ENCODE measurements at places on chromosomes 7 and 10.

DNA sequence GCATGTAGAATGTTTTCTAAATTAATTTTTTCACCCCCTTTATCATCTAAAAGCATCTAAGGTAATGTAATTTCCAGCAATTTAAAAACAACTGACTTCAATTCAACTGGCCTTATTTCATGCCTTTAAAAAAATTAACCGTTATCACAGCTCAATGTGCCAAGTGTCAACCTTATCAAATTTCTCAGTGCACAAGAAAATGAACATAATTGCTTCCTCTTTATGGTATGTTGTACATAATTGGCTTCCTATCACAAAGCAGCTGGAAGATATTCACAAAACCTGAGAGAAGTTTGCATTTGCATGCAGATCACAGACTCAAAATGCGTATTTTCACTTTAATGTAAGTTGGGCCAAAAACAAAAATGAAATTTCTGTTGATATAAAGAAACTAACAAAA lies 966.4 kb downstream of the GRM8 start:
- DNase-seq, result no peak

DNA sequence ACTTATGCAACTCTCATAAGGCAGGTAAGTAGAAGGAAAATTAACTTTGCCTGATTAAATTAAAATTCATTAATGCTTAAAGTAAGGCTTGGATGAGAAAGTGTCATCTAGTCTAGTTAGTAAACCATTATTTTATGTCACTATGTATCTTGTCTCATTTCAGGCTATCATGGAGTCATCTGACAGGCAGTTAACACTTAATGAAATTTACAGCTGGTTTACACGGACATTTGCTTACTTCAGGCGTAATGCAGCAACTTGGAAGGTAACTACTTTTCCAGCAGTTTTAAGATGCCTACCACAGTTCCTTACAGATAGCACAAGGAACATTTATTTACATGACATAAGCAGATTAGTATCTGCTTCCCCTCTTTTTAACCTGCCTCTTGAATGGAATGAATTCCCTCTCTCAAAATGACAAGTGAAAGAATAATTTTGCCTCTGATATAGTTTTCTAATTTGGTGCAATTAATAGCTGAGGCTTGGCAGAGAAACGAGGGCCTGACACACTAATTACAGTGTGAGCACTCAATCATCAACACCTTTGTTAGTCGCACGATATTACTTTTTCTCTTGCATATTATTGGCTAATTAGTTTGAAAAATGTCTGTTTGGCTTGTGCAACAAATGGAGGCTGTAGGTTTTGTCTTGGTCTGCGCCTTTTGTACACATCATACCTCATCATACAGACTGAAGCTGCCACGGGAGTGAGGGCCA lies 245.0 kb downstream of the FOXP2 start:
- DNase-seq, result peak; percentile 47

GRCh38 chr10:79430936-79431335 lies 14.5 kb downstream of the ZCCHC24 start:
- no peak for DNase-seq

GRCh38 chr7:137985253-137985896 lies 16.5 kb downstream of the CREB3L2 start:
- no peak for DNase-seq

GRCh38 chr7:91850455-91850854 lies 30.0 kb downstream of the MTERF1 start:
- no peak for DNase-seq

DNA sequence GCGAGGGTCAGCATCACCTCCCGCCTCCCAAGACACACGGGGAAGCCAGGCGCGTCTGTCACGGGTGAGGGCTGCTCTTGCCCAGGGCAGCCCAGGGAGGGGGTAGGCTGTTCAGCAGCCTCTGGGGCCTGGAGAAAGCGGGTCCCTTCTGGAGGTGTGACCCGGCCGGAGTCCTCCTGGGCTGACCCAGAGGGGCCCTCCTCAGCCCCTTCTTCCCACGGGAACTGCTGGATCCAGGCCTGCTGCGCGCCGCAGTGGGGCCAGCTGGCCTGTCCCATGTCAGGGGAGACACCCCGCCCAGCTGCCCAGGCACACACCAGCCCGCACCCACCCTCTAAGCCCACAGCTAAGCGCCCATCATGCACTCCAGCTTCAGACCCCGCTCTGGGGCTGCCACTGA lies 41.8 kb downstream of the INSIG1 start:
- DNase-seq, result no peak

GRCh38 chr10:109027534-109028185 lies 895.7 kb downstream of the XPNPEP1 start:
- DNase-seq, result no peak

All from muscle of leg (tissue), 16 donors.